Fibroblast of skin of left biceps (primary cell): ENCODE measurements at places on chromosomes 1 and 21.
A peak's percentile ranks its signal among the peaks of the same experiment; 100 is the strongest.

GRCh38 chr1:85244271-85245061 is 15.0 kb downstream of the C1orf52 start:
- DNase-seq, result peak; percentile 59

DNA sequence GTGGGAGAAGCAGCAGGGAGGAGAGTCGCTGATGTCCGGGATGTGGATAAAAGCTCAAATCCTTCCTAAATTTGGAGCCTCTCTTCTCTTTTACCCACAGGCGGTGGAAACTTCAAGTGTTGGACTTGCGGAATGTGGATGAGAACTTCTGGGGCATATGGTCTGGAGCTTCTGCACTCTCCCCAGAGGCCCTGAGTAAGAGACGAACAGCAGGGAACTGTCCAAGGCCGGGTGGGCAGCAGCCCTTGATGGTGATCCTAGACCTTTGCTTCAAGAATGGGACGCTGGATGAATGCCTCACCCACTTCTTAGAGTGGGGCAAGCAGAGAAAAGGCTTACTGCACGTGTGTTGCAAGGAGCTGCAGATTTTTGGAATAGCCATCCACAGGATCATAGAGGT is 1.9 kb downstream of the PRAMEF12 start:
- no peak for DNase-seq

DNA sequence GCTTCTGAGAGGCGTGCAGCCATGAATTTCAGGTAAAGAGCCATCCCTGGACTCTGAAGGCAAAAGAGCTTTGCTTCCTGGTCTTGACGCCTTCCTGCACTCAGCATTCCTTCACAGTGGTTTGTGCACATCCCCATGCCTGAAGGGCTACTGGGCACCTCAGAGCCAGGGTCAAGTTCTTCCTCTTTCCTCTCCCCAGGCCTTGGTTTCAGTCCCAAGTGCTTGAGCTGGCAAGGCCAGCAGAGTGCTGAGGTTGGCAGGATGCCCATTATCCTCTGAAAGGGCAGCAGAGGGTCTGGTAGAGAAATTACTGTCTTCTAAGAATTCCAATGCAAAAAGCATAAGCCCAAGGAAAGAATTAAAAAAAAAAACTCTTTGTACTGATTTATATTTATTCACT is 1064.9 kb downstream of the TTLL7 start:
- no peak for DNase-seq

GRCh38 chr1:62304515-62304914 is 14.7 kb downstream of the KANK4 start:
- no peak for DNase-seq

GRCh38 chr21:33403128-33403785 is at the start of gene IFNGR2:
TSS of gene IFNGR2 (plus strand) at chr21:33403413. CDS start at chr21:33403544, 131 bp downstream.
- DNase-seq, result no peak

GRCh38 chr1:86912281-86912900 is 1.5 kb downstream of the SELENOF start:
- no peak for DNase-seq

DNA sequence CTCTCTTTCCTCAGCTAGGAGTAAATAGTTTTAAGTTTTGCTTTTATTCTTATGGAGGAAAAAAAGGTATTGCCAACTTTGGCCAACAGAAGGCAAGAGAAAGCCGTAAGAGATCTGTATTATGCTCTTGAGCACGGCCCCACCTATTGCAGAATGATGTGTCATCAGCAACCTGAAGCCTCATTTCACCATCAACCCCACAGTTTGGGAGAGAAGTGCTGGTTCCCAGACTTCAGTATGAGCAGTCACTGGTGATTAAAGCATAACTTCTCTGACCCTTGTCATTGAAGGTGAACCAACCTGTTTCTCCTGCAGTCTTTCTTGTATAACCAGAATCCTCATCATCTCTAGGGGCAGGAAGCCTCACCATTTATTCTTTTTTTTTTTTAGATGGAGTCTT is 100.2 kb downstream of the SIPA1L2 start:
- no peak for DNase-seq

DNA sequence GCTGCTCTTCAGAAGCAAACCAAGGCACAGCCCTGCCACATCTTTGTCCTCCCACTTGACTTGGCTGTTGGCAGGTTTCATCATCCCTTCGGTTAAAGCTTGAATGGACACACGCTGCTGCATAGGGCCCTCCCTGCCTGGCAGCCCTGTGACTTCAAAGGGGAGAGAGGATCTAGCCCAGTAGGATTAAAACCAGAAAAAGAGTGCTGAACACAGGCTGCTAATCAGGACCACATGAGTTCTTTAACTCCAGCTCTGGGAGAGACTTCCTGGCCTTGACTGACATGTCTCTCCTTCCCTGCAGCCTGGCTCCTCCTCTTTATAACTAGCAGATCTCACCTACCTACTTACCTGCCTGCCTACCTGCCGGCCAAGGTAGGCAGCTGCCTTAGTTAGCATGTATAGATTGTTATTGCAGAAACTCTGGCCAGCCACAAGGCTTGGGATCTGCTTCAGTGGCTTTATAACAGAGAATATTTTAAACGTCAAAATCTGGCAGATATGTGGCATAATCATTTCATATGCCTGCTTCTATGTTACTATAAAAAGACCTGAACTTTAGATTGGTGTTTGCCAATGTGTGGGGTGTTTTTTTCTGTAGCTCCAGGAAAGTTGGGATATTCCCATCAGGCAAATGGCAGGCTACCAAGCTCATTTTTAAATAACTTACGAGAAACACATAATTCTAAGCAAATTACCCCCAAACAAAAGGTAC is 49.4 kb downstream of the ERG start:
- peak; percentile 22 for DNase-seq

- no peak for DNase-seq
Observed at GRCh38 chr1:10767282-10767681, 29.2 kb downstream of the CASZ1 start.

GRCh38 chr1:8202182-8202905 is 115.6 kb upstream of the SLC45A1 start:
- peak; percentile 49 for DNase-seq

DNA sequence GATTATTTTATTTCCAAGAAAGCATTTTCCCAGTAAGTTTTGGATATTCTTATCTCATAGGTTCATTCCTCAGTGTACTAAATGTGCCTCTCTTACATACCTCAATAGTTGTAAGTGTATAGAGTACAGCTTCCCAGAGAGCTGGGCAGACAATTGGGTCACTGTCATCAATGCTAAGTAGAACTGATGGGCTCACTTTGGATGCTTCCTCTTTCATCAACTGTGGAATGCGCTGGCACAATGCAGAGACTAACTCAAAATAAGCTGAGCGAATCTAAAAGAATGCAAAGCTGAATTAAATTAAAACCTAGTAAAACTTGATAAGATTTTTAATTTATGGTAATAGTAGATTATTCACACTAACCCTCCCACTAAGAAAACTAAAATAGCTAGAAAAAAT is 21.5 kb downstream of the LTN1 start:
- DNase-seq, result peak; percentile 4

- no peak for DNase-seq
Observed at GRCh38 chr1:16067127-16067768, 6.2 kb downstream of the FAM131C start.

- DNase-seq, result no peak
Observed at GRCh38 chr1:165168467-165168866, 188.0 kb downstream of the LMX1A start.

GRCh38 chr1:228803421-228803820 is 68.1 kb downstream of the RHOU start:
- no peak for DNase-seq

- DNase-seq, result no peak
Observed at GRCh38 chr1:109772658-109773202, 9.0 kb upstream of the EPS8L3 start.

- DNase-seq, result no peak
Observed at GRCh38 chr1:62012836-62013235, 181.8 kb upstream of the L1TD1 start.

- DNase-seq, result no peak
Observed at GRCh38 chr1:183140633-183141032, 45.4 kb upstream of the LAMC2 start.

DNA sequence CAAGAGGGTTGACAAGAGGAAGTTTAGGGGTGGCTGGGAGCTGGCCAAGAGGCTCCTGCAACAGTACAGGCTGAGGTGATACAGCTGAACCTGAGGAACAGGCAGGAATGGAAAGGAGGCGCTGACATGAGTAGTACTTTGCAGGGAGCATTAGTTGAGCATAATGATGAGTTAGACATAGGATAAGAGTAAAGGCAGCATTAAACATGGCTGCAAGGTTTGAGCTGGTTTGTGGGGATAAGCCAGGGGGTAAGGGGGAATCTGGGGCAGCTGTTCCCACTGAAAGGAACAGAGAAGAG is 20.6 kb downstream of the SLC30A10 start:
- DNase-seq, result no peak

- no peak for DNase-seq
Observed at GRCh38 chr21:44765231-44766013, 36.2 kb downstream of the UBE2G2 start.

DNA sequence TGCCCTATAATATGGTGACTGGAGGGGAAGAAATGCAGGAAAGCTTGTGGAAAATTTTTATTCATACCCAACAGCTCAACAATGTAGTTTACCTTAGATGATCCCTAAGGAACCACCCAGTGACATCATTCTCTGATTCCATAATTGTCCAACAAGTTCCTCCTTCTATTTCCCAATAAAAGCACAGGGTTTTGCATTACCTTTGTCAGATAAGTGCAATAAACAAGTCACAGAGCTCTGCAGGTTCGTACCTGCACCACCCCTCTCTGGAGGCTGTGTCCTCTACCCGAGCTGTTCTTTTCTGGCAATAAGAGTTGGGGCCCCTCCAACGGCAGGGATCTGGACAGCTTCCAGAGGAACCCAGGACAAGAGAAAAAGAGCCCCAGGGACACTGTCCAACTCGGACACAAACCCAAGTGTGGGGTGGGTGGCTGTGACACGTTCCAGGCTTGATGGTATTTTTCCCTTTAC is 38.8 kb downstream of the RCAN1 start:
- no peak for DNase-seq

DNA sequence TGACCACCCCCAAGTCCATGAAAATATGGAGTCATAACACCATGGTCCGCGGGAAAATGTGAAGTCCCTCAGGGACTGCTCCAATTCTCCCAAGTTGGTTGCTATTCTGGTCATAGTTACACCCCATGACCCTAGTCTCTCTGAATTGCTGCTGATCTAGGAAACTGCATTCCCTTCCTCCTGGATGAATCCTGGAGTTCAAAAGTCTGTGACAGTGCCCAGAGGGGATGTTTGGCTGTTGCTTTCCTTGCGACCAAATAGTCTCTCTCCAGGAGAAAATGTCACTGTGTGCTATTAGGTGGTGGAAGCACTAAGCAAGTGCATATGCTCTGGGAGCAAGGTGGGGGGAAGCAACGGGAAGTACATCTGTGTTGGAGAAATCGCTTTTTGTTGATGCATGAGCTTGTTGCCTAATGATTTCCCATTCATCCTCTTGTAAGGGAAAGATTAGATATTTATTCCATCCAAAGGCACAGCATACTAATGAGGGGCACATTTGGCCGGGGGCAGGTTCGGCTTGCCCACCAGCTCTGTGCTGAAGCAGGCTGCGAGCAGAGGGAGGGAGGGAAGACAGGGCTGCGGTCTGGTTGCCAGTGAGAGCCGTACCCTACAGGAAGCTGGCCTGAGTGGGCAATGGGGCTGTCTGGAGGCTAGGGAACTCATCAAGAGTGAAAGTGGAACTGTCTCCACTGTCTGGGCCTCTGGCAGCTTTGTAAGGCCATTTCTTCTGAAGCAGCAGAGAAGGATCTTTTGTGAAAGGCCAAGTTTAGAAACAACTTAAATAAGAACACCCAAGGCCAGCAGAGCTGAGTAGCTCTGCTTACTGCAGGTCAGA is 27.2 kb downstream of the SYT6 start:
- DNase-seq, result no peak

DNA sequence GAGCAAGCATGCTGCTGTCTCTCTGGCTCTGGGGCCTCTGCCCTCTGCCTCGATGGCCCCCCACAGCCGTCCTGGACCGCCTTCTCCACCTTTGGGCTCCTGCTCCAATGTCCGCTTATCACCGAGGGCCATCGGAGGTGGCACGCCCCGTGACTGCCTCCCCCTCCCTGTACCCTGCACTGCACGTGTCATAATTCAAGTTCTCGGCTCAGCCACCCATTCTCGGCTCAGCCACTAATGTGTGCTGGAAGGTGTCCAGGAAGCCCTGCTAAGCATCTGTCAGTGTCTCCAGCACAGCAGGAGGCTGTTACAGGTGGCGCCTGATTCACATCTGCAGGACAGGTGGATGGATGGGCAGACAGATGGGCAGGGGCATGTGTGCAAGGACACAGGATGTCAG is 45.5 kb downstream of the TP73 start:
- no peak for DNase-seq

GRCh38 chr1:153598309-153599172 is 14.4 kb downstream of the S100A16 start:
- peak; percentile 24 for DNase-seq

- no peak for DNase-seq
Observed at GRCh38 chr1:156654700-156655099, 12.8 kb downstream of the BCAN start.

DNA sequence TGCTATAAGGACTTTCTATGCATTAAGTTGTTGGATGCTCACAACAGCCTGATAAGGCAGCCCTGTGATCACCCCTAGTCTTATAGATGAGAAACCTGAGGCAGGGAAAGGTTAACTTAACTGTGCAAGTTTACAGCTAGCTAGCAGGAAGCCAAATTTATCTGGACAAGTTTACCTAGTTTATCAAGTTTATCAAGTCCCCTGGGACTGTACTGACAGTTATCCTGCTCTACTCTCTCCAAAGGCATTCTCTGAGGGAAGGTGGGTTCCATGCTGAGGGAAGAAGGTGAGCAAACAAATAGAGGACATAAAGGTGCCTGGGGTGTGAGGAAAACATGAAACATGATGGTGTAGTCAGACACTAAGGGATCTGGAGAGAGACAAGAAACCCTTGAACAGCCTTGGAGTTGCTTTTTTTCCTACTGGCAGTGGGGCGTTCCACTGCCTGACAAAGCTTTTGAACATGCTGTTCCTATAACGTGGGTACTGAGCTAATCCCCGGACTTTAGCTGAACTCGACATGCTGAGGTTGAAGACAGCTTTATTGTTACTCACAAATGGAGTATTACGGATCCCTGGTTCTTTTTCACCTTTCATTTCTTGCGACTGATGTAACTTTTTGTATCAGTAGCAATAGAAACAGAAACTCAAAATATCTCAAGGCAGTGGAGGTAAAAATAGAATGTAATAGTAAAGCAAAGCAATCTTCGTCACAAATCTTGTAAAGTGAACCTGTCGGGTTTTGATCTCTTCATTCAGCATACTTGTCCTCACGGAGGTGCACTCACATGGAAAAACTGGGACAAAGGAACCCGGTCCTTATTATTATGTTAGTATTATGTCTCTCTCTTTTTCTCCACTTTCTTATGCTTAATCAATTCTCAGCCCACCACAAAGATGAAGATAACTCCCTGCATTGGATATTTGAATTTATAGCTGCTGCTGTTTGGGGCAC is 42.4 kb upstream of the ESRRG start:
- no peak for DNase-seq

GRCh38 chr1:115062542-115063004 is 26.7 kb downstream of the TSPAN2 start:
- DNase-seq, result no peak

GRCh38 chr1:19640363-19641316 is 3.5 kb upstream of the NBL1 start:
- DNase-seq, result no peak

- DNase-seq, result no peak
Observed at GRCh38 chr21:42424914-42425541, 21.3 kb downstream of the UBASH3A start.

- DNase-seq, result no peak
Observed at GRCh38 chr1:185843297-185843869, 109.2 kb downstream of the HMCN1 start.
